ENCODE measurements at places on chromosomes 2 and 18.
A peak's percentile ranks its signal among the peaks of the same experiment; 100 is the strongest.

DNA sequence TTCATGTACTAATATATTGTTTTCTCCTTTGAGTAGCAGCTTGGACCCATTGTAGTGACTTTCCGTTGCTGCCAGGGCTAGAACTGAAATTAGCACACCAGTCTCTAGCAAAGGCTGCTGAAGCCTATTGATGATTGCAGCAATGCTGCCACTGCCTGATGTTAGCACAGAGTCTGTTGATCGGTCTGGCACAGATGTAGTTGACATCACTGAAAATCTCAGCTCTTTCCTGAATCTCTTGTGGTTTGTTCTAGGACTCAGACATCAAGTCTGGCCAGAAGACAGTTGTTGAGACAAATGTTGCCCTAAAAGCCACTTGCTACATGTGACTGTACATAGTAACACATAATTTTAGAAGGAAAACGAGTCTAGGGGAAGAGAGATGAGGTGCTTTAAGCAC, 47.2 kb downstream of the VAPA start:
- DNase-seq = no peak

GRCh38 chr2:167293943-167294775, 405.9 kb downstream of the XIRP2 start:
- no peak for DNase-seq

DNA sequence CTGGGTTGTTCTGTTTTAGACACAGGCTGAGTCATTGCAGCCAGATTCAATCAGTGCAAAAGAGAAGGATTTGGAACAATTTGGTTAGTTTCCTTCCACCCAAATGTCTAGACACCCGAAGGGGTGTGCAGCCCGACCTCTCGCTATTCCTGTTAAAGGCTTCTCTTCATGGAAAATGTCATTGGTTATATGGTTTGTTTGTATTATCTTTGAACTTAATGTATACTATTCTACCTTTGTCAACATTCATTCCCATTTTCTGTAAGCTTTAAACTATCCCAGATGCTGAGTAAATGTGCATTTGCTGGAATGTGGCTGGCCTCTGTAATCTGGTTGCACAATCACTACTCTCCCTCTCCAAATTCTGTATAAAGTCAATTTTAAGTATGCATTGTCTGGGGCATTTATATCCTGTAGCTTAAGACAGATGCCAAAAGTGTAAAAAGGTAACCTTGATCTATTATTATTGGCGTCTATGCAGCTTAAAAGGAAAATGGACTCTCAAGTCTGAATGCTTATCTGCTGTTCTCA, 80.4 kb upstream of the RND3 start:
- no peak for DNase-seq

- DNase-seq = no peak
Measured at GRCh38 chr2:230925443-230925878, 419 bp upstream of the GPR55 start.

- no peak for DNase-seq
Measured at GRCh38 chr2:241456546-241456945, 51.8 kb downstream of the STK25 start.

- DNase-seq = peak; percentile 34
Measured at GRCh38 chr18:24043403-24043802, 28.8 kb downstream of the TTC39C start.

DNA sequence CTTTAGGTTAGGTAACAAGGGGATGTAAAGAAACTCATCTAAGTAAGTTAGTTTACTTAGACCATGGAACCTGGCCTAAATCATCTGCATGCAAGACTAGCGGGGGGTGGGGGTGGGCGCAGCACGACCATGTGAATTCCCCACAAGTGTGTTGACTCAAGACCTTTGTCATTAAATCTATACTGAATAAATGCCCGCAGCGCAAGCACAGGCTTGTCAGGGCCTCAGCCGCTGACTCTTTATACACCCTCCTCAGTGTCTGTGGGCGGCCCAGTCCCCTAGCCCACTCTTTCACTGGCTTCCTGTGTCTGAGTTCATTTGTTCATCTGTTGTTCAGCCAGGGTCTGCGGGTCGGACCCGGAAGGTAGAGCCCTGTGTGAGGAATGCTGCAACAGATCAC, 17.8 kb downstream of the MAP3K2 start:
- no peak for DNase-seq

DNA sequence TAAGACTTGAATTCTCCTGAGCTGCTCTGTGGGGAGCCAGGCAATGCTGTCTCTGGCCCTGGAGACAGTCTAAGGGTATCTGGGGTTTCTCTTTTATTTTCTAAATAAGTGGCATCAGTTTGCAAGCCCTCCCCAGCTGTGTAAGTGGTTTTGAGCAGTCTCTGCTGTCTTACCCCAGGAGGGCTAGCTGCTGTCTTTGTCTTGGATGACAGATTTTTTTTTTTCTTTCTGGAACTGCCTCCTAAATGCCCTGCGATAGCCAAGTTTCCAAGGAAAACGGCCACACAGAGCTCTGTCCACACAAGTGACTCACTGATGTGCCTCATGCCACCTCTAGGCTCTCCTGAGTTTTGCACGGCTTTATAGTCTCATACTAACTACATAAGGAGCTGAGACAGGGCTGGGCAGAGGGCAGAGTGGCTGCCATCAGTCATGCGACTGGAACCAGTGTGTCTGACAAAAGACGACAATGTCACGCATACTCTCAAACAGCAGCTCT, 37.2 kb upstream of the THOC1 start:
- no peak for DNase-seq

DNA sequence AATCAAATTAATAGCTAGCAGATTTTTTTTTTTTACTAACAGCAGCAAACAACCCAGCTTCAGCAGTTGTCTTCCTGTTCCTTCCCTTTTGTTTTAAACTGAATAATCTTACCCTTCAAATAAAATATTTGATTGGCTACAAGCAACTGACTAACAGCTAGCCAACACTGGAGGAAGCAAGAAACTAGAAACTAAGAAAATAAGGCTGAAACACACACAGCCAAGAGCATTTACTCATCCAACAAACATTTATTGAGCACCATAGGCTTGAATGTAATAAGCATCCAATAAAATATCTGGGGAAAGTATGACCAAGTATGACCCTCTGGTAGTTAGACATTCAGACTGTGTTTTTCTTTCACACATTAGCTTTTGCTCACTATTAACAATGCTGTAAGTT, 189.2 kb downstream of the CD226 start:
- no peak for DNase-seq
